Esophagus squamous epithelium (tissue), 5 donors: ENCODE measurements at places on chromosomes 5 and 9.

GRCh38 chr5:97101189-97101910 lies 41.1 kb downstream of the LIX1 start:
- no peaks in the 10 kb centered on the region for H3K27me3 ChIP-seq
- H3K27ac ChIP-seq, result no peak overlapping the region
- DNase-seq, result no peak
- no peaks in the 10 kb centered on the region for H3K36me3 ChIP-seq
- no peak overlapping the region for H3K4me3 ChIP-seq
- H3K4me1 ChIP-seq, result no peaks in the 10 kb centered on the region

GRCh38 chr5:61667525-61668218 lies 335.6 kb downstream of the ZSWIM6 start:
- H3K27ac ChIP-seq, result no peak overlapping the region
- DNase-seq, result no peak
- no peaks in the 10 kb centered on the region for H3K27me3 ChIP-seq
- H3K4me1 ChIP-seq, result peaks cover 4% of the 10 kb centered on the region
- no peaks in the 10 kb centered on the region for H3K36me3 ChIP-seq

DNA sequence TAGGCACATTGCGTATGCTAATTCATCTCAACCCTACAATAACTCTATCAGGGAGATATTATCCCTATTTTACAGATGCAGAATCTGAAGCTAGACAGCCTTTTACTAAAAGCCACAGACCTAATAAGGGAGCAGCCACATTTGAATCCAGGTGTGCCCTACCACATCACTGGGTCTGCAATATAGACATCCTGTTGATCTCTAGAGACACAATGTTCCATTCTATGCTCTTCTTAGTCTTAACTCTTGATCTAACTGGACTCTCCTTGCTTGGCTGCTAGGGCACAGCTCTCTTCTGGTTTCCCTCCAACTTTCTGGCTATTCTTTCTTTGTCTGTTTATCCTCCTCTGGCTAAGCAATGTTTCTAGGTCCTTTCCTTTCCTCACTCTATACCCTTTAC lies 1.4 kb upstream of the SPATA6L start:
- H3K27me3 ChIP-seq, result no peaks in the 10 kb centered on the region
- H3K4me3 ChIP-seq, result no peak overlapping the region
- H3K27ac ChIP-seq, result no peak overlapping the region

- H3K4me3 ChIP-seq, result peak overlapping the region; percentile 62
- no peak for DNase-seq
- peak overlapping the region; percentile 77 for H3K27ac ChIP-seq
- peaks cover 51% of the 10 kb centered on the region for H3K4me1 ChIP-seq
Measured at GRCh38 chr9:136995362-136995761, 1.0 kb downstream of the CLIC3 start.

- H3K36me3 ChIP-seq, result peaks cover 12% of the 10 kb centered on the region
- no peak overlapping the region for H3K4me3 ChIP-seq
- H3K27me3 ChIP-seq, result no peaks in the 10 kb centered on the region
- H3K27ac ChIP-seq, result peak overlapping the region; percentile 97
- DNase-seq, result peak; percentile 79
Measured at GRCh38 chr9:128892221-128892921, 10.4 kb downstream of the LRRC8A start.

DNA sequence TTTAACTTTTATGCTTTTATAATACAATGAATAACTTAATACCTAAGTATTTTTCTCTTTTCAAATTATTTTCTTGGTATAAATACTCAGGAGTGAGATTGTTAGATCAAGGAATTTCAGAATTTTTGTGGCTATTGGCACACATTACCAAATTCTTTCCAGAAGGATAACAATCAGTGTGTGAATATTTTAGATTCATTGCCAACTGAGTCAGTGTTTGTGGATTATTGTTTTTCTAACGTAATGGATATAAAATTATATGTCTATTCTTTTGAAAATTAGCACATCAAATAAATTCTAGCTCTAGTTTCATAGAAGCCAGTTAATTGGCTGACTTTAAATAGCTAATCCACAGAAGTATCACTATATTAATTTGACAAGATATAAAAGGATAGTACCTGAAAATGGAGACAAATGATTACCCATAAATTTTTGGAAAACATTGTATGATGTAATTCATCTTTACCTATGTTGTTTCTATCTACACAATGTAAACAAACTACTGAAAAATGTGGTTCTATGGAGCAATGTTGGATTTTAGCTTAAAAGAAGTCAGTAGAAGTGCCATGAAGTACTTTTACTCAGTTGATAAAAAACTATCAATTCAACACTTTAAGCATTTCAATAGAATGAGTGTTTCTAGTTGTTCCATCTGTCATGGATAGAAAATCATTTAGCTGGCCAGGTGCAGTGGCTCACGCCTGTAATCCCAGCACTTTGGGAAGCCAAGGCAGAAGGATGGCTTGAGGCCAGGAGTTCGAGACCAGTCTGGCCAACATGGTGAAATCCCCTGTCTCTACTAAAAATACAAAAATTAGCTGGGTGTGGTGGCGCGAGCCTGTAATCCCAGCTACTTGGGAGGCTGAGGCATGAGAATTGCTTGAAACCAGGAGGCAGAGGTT lies 185.1 kb downstream of the ADAMTSL1 start:
- H3K4me3 ChIP-seq, result no peak overlapping the region
- H3K27ac ChIP-seq, result no peak overlapping the region
- DNase-seq, result no peak
- no peaks in the 10 kb centered on the region for H3K4me1 ChIP-seq

DNA sequence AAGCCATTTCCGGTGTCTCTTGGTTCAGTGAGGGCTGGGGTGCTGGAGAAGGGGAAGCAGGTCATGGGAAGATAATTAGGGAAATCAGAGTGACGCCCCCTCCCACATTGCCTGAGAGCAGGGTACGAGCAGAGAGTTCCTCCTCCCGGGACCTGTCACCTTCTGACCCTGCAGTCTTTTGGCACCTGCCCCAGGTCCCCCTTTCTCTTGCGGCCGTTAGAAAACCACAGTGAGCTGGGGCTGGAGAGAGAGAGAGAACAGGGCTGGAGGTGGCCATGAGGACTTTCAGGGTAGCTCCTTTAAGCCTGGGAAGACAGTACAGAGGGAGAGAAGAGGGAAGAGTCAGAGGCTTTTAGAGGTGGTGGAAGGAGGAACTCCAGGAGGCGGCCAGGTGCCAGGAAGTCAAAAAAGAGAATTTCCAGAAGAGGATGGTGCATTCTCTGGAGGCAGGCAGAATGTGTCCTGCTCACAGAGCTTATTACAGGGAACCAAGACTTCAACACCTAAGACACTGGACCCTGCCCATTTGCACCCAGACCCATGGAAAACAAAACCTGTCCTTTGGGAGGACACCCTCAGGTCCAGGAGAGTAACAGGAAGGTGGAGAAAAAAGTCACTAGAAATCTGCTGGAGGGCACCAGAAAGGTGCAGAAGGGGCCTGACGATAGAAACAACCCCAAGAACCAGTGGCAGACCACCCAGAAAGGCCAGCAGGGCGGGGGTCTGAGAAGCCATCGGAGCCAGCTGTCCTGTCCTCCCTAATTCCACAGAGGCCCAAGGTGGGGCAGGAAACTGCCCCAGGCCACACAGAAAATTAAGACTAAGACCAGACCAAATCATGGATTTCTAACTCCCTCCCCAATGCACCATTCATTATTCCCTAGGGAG lies 6.5 kb upstream of the ACSL6 start:
- no peaks in the 10 kb centered on the region for H3K4me1 ChIP-seq
- DNase-seq, result no peak
- H3K27me3 ChIP-seq, result no peaks in the 10 kb centered on the region
- H3K36me3 ChIP-seq, result no peaks in the 10 kb centered on the region

GRCh38 chr5:142048272-142048671 lies 35.4 kb upstream of the GNPDA1 start:
- no peaks in the 10 kb centered on the region for H3K36me3 ChIP-seq
- no peak overlapping the region for H3K27ac ChIP-seq
- H3K4me3 ChIP-seq, result no peak overlapping the region
- DNase-seq, result no peak
- no peaks in the 10 kb centered on the region for H3K27me3 ChIP-seq

- H3K36me3 ChIP-seq, result no peaks in the 10 kb centered on the region
- H3K27ac ChIP-seq, result no peak overlapping the region
- no peak overlapping the region for H3K4me3 ChIP-seq
- no peak for DNase-seq
- no peaks in the 10 kb centered on the region for H3K27me3 ChIP-seq
- peaks cover 48% of the 10 kb centered on the region for H3K4me1 ChIP-seq
Measured at GRCh38 chr9:89518466-89519365, 20.8 kb upstream of the SEMA4D start.

DNA sequence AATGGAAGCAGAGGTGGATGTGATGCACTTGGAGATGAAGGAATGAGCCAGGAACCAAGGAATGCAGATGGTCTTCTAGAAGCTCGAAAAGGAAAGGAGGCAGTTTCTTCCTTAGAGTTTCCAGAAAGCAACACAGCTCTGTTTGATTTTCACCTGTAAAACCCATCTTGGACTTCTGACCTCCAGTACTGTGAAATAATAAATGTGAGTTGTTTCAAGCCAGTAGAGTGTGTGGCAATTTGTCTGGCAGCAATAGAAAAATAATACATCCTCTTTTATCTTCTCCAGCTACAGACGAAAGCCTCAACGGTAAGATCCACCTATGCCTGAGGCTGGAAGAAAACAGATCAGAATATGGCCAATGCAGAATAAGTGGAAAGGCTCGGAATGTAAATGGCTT lies 199.7 kb downstream of the HINT1 start:
- H3K4me3 ChIP-seq, result no peak overlapping the region
- H3K27ac ChIP-seq, result no peak overlapping the region
- no peaks in the 10 kb centered on the region for H3K36me3 ChIP-seq
- no peak for DNase-seq
- H3K4me1 ChIP-seq, result no peaks in the 10 kb centered on the region

DNA sequence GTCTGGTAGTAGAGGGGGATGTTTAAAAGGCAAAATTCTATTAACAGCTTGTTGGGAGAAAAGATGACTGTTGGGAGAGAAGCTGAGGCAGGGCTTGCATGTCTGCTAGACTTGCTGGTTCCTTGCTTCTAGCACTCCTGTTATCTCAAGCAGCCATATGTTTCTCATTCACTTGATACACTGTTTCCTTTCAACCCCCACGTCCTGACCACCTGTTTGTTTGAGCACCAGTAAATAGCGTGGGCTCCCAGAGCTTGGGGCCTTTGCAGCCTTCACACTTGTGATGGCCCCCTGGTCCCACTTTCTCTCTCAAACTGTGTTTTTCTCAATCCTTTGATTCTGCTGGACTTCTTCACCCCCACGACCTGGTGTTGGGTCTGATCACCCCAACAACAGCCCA lies 111.7 kb upstream of the TMEM161B start:
- no peak overlapping the region for H3K27ac ChIP-seq
- H3K4me3 ChIP-seq, result no peak overlapping the region
- no peaks in the 10 kb centered on the region for H3K27me3 ChIP-seq
- no peak for DNase-seq
- H3K36me3 ChIP-seq, result no peaks in the 10 kb centered on the region

DNA sequence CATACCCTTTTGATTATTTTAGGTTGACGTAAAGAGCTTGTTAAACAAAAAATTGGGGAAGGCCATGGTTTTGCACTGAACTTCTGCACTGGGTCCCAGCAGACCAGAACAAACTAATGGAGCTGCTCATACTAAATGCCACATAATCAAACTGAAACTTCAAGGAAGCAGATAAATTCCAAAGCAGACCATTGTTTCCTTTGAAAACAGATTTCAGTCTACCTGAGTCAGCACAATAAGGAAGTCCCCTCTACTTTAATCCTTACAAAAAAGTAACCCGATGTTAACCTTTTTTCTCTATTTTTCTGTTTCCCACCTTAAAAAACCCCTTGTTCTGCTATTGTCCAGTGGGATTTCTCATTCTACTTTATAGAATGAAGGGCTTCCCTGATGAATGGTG lies 39.2 kb downstream of the WDR36 start:
- no peak overlapping the region for H3K27ac ChIP-seq
- H3K4me3 ChIP-seq, result no peak overlapping the region
- no peak for DNase-seq
- no peaks in the 10 kb centered on the region for H3K4me1 ChIP-seq
- no peaks in the 10 kb centered on the region for H3K27me3 ChIP-seq

GRCh38 chr5:7756453-7756852 lies 94.5 kb downstream of the CFAP90 start:
- DNase-seq, result no peak
- H3K27me3 ChIP-seq, result no peaks in the 10 kb centered on the region
- H3K36me3 ChIP-seq, result no peaks in the 10 kb centered on the region

GRCh38 chr9:110828264-110828663 lies 159.7 kb downstream of the MUSK start:
- H3K4me3 ChIP-seq, result no peak overlapping the region
- H3K36me3 ChIP-seq, result no peaks in the 10 kb centered on the region
- DNase-seq, result no peak

DNA sequence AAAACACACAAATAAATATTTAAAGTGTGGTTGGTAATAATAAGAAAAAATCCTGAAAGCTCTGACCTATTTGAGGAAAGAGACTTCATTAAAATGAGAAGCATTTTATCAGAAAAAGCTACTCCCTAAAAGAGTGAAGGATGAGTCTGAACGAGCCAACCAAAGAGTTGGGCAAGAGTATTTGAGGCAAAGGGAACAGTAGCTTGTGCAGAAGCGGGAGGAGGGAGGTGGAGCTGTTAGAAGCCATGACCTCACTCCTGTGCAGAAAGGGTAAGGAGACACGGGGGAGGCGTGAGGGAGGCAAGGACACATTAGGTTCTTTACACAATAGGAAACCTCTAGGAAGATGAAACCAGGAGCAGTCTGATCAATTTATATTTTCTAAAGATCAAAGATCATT lies 29.4 kb downstream of the SH3RF2 start:
- H3K4me1 ChIP-seq, result no peaks in the 10 kb centered on the region
- H3K27ac ChIP-seq, result no peak overlapping the region
- no peaks in the 10 kb centered on the region for H3K27me3 ChIP-seq
- no peak overlapping the region for H3K4me3 ChIP-seq
- H3K36me3 ChIP-seq, result no peaks in the 10 kb centered on the region
- DNase-seq, result no peak

- no peak for DNase-seq
- H3K27me3 ChIP-seq, result no peaks in the 10 kb centered on the region
- H3K36me3 ChIP-seq, result no peaks in the 10 kb centered on the region
- H3K4me3 ChIP-seq, result no peak overlapping the region
Measured at GRCh38 chr5:113508756-113509155, 4.7 kb upstream of the YTHDC2 start.

GRCh38 chr5:98578438-98578837 lies 195.0 kb upstream of the RGMB start:
- no peaks in the 10 kb centered on the region for H3K36me3 ChIP-seq
- no peak overlapping the region for H3K4me3 ChIP-seq
- H3K4me1 ChIP-seq, result no peaks in the 10 kb centered on the region
- no peak overlapping the region for H3K27ac ChIP-seq

DNA sequence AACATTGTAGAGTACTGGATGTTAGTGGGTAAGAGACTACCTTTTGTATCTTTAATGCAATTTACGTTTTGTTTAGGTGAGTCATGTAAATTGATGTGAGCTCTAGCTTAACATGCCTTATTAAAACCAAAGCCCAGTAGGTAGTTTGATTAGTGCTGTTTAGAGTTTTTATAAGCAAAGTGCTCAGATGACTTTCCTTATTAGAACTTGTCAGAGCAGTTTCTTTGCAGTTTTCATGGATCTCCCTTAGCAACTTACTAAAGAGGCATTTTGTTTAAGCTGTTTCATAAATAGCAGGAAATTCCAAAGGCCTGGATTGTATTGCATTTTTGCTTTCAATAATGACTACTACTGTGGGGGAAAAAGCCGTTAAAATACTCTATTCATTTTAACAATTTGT lies 14.5 kb downstream of the ZSWIM6 start:
- no peaks in the 10 kb centered on the region for H3K27me3 ChIP-seq
- H3K4me1 ChIP-seq, result peaks cover 24% of the 10 kb centered on the region
- H3K4me3 ChIP-seq, result no peak overlapping the region
